ENCODE measurements at places on chromosomes 5 and 9. TPM values are rescaled to one million over a fixed set of nuclear protein-coding genes. Genes with fewer than 3 reads are reported as not detected.

PAX5 gene
- total RNA-seq: not detected

GRCh38 chr9:90140131-90140818 is 502.3 kb downstream of the DIRAS2 start:
- H3K27me3 ChIP-seq: no peaks in the 10 kb centered on the region
- no peaks in the 10 kb centered on the region for H3K36me3 ChIP-seq
- no peaks in the 10 kb centered on the region for H3K4me1 ChIP-seq
- DNase-seq: no peak

MCTP1 gene
- total RNA-seq: 15.4 TPM

CARD9 gene
- total RNA-seq: 1.2 TPM

- H3K4me1 ChIP-seq: peaks cover 4% of the 10 kb centered on the region
- H3K4me3 ChIP-seq: no peak overlapping the region
- DNase-seq: no peak
- no peaks in the 10 kb centered on the region for H3K27me3 ChIP-seq
- H3K36me3 ChIP-seq: peaks cover 31% of the 10 kb centered on the region
Observed at GRCh38 chr9:70117835-70118319, 74.2 kb downstream of the MAMDC2 start.

DNA sequence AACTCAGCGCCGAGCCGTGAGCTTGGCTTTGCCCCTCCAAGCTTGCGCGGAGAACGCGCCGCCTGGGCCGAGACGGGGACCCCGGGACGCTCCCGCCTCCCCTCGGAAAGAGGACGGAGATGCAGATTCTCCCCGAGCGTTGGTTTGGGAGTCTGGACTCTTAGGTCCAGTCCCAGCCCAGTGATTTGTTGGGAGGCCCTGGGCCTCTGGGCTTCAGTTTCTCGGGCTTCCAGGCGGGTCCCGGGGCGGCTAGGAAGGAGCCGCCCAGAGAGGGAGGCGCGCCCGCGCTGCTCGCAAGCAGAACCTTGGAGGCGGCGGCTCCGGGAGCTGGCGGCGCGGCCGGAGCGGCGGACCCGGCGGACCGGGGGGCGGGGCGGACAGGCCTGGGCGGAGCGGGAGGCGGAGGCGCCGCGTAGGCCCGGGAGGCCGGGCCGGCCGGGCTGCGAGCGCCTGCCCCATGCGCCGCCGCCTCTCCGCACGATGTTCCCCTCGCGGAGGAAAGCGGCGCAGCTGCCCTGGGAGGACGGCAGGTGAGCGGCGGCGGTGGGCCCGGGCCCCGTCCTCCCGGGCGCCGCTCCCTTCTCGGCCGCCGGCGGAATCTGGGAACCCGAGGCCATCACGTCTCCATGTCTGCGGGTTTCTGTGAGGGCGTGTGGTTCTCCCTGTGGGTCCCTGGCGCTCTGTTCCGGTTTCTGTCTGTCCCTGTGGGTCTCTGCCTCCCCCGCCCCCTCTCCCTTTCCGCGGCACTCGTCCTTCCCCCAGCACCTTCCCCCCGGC is at the start of gene B4GALT7:
B4GALT7 (plus strand) TSS at position 402 of the 777 bp plus-strand sequence; CDS start at position 481, 79 bp downstream.
- peaks cover 29% of the 10 kb centered on the region for H3K36me3 ChIP-seq
- peaks cover 13% of the 10 kb centered on the region for H3K4me1 ChIP-seq
- DNase-seq: no peak
- peak within 1 kb of the TSS; percentile 88 for H3K27ac ChIP-seq
- no peaks in the 10 kb centered on the region for H3K27me3 ChIP-seq
- H3K4me3 ChIP-seq: peak within 1 kb of the TSS; percentile 97

RASGRF2 gene
- total RNA-seq: 4.2 TPM

- H3K27ac ChIP-seq: no peak overlapping the region
- H3K4me3 ChIP-seq: no peak overlapping the region
- no peak for DNase-seq
- H3K4me1 ChIP-seq: no peaks in the 10 kb centered on the region
- H3K27me3 ChIP-seq: no peaks in the 10 kb centered on the region
Observed at GRCh38 chr9:110599468-110599867, 19.9 kb upstream of the SVEP1 start.

GBGT1 gene
- total RNA-seq: 18.7 TPM

DNA sequence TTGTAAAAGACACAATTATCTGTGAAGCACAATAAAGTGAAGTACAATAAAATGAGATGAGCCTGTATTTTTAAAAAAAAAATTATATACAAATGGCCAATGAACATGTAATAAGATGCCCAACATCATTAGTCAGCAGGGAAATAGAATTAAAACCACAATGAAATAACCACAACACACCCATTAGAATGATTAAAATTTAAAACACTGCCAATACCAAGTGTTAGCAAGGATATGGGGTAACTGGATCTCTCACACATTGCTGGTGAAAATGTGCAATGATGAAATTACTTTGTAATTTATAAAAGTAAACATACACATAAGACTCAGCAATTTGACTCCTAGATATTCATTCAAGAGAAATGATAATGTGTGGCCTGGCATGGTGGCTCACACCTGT is 62.8 kb downstream of the SHOC1 start:
- no peak overlapping the region for H3K27ac ChIP-seq
- H3K4me1 ChIP-seq: no peaks in the 10 kb centered on the region
- DNase-seq: no peak
- no peaks in the 10 kb centered on the region for H3K27me3 ChIP-seq
- no peak overlapping the region for H3K4me3 ChIP-seq

ISCA1 gene
- total RNA-seq: 56.5 TPM

- H3K27me3 ChIP-seq: no peaks in the 10 kb centered on the region
- H3K27ac ChIP-seq: no peak overlapping the region
- DNase-seq: no peak
- H3K4me1 ChIP-seq: peaks cover 4% of the 10 kb centered on the region
- H3K36me3 ChIP-seq: no peaks in the 10 kb centered on the region
- no peak overlapping the region for H3K4me3 ChIP-seq
Observed at GRCh38 chr5:58265246-58265930, 194.5 kb downstream of the PLK2 start.

DMRTA1 gene
- 1.3 TPM for total RNA-seq

- H3K4me3 ChIP-seq: no peak overlapping the region
- no peaks in the 10 kb centered on the region for H3K36me3 ChIP-seq
- no peaks in the 10 kb centered on the region for H3K27me3 ChIP-seq
- H3K27ac ChIP-seq: no peak overlapping the region
Observed at GRCh38 chr9:89051421-89052025, 60.3 kb downstream of the S1PR3 start.

DNA sequence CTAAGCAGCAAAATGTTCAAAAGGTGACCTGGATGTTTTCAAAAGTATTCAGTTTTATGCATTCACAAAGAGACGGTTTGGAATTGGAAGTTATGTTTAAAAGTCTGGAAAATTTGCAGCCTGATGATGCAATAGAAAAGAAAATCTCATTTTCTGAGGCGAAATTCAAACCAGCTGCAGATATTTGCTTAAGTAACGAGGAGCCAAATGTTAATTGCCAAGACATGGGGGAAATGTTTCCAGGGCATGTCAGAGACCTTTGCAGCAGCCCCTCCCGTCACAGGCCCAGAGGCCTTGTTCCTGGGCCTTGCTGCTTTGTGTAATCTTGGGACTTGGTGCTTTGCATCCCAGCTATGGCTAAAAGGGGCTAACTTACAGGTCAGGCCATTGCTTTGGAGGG is 228.2 kb downstream of the MAN2A1 start:
- no peaks in the 10 kb centered on the region for H3K27me3 ChIP-seq
- H3K4me3 ChIP-seq: no peak overlapping the region
- H3K27ac ChIP-seq: no peak overlapping the region
- DNase-seq: no peak

- no peaks in the 10 kb centered on the region for H3K4me1 ChIP-seq
- H3K27me3 ChIP-seq: no peaks in the 10 kb centered on the region
- no peak overlapping the region for H3K27ac ChIP-seq
- no peak overlapping the region for H3K4me3 ChIP-seq
- DNase-seq: no peak
Observed at GRCh38 chr5:23103566-23103965, 250.4 kb upstream of the CDH12 start.

DNA sequence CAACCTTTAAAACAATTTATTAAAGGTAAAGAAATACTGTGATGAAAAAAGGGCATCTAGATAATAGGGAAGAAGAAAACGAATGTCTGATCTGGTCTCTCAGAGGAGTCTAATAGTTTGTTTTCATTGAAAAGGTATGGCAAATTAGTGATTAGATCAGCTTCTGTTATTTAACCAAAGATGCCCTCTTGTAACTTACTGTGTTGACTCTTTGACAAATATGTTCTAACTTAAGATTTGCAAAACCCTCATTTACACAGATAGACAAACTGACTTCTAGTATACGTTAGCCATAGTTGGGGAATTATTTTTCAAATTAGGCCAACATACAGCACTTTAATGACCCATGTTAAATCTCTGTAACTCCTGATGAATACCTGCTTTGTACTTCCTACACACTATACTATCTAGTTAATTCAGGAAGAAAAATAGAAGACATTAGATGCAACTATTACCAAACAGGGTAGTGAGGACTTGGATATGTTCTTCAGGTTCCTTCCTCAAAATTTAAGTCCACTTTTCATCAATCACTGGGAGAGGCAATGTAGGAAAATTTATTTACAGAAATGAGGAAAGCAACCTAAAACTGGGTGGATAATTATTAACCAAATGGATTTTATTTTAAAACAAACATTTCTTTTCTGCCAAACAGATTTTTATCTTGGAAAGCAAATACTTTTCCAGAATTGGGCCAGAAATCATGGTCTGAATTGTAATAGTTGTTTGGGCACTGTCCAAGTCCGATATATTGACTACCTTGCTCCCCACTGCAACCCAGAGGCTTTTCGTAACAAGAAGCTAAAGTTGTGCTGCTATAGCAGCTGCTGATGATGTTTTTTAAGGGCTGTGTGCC is 66.4 kb upstream of the PPP2R2B start:
- DNase-seq: no peak
- H3K4me1 ChIP-seq: no peaks in the 10 kb centered on the region
- H3K4me3 ChIP-seq: no peak overlapping the region
- no peaks in the 10 kb centered on the region for H3K27me3 ChIP-seq
- no peak overlapping the region for H3K27ac ChIP-seq

GRCh38 chr5:84623019-84623418 is 238.3 kb upstream of the EDIL3 start:
- H3K27me3 ChIP-seq: no peaks in the 10 kb centered on the region
- no peaks in the 10 kb centered on the region for H3K36me3 ChIP-seq
- H3K27ac ChIP-seq: no peak overlapping the region

- no peak overlapping the region for H3K27ac ChIP-seq
- H3K27me3 ChIP-seq: no peaks in the 10 kb centered on the region
- peaks cover 58% of the 10 kb centered on the region for H3K4me1 ChIP-seq
- no peak for DNase-seq
- no peaks in the 10 kb centered on the region for H3K36me3 ChIP-seq
Observed at GRCh38 chr5:138875946-138876345, 811 bp upstream of the LRRTM2 start.

- H3K4me3 ChIP-seq: peak overlapping the region; percentile 60
- no peak for DNase-seq
- no peaks in the 10 kb centered on the region for H3K36me3 ChIP-seq
- no peaks in the 10 kb centered on the region for H3K27me3 ChIP-seq
- H3K4me1 ChIP-seq: peaks cover 38% of the 10 kb centered on the region
Observed at GRCh38 chr9:121699571-121700164, 48.2 kb downstream of the DAB2IP start.

- no peak overlapping the region for H3K4me3 ChIP-seq
- H3K36me3 ChIP-seq: no peaks in the 10 kb centered on the region
- no peak for DNase-seq
- no peaks in the 10 kb centered on the region for H3K4me1 ChIP-seq
Observed at GRCh38 chr5:60960591-60960990, 15.6 kb downstream of the NDUFAF2 start.

Data from esophagus muscularis mucosa (tissue), 4 donors.